Left lung (tissue), 14 donors: ENCODE measurements at places on chromosomes 6 and 20.

DNA sequence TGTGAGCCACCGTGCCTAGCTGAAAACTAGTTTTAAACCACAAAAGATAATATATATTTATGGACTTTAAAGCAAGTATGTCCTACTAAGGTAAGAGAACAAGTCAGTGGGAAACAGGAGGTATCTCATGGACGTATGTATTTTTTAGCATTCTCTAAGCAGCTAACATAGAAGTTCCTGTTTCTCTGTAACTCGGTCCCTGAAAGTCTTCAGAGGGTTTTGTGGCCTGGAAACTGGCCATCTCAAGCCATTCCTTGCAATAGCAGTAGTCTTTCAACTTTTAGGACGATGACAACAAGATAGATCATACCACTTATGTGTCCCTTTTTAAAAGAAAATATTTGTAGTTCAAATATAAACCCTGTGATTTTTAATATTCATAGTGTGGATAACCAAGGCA lies 95.6 kb upstream of the RALGAPA2 start:
- no peak overlapping the region for H3K27ac ChIP-seq
- no peak overlapping the region for H3K4me3 ChIP-seq
- no peaks in the 10 kb centered on the region for H3K27me3 ChIP-seq
- no peaks in the 10 kb centered on the region for H3K4me1 ChIP-seq
- no peaks in the 10 kb centered on the region for H3K36me3 ChIP-seq
- DNase-seq: no peak

DNA sequence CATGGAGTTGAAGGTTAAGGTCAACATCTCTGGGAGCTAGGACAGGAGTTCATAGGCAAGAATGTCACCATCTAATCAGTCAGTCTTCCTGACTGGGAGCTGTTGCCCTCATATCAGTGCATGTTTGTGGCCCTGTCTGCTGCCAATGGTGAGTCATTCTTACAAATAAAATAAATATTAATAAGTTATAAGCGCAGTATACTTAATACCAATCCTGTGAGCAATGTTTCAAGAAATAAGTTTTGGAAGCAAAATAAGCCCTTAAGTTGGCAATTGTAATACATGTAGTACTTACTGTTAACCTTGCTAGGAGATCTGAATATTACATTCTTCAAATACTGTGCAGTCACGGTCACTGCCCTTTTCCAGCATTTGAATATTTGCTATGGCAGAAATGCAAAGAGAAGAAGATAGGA lies 20.2 kb upstream of the MDGA1 start:
- no peak overlapping the region for H3K27ac ChIP-seq
- H3K4me3 ChIP-seq: no peak overlapping the region
- no peak for DNase-seq

- no peak for DNase-seq
- H3K4me3 ChIP-seq: peak overlapping the region; percentile 77
- peaks cover 13% of the 10 kb centered on the region for H3K4me1 ChIP-seq
- H3K27me3 ChIP-seq: no peaks in the 10 kb centered on the region
- H3K36me3 ChIP-seq: peaks cover 24% of the 10 kb centered on the region
Observed at GRCh38 chr6:33418690-33419291, 884 bp upstream of the CUTA start.

DNA sequence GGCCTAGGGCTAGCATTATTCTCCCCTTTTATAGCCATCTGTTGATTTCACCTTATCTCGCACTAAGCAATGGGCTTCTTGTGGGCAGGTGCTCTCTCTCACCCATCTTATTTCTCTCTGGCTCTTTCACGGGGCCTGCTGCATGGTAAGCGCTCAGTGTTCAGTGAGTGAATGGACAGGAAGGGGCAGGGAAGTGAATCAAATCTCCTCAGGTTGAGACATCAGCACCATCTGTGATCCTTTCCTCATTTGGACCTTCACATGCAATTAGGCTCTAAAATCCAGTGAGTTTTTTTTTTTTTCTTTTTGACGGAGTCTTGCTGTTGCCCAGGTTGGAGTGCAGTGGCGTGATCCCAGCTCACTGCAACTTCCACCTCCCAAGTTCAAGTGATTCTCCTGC lies 76.5 kb upstream of the EZR start:
- no peak overlapping the region for H3K4me3 ChIP-seq
- no peaks in the 10 kb centered on the region for H3K36me3 ChIP-seq
- DNase-seq: no peak
- H3K27me3 ChIP-seq: no peaks in the 10 kb centered on the region

GRCh38 chr6:159606786-159607185 lies 86.3 kb downstream of the SOD2 start:
- no peak overlapping the region for H3K4me3 ChIP-seq
- no peaks in the 10 kb centered on the region for H3K4me1 ChIP-seq
- DNase-seq: no peak
- no peaks in the 10 kb centered on the region for H3K36me3 ChIP-seq
- H3K27ac ChIP-seq: no peak overlapping the region

- H3K36me3 ChIP-seq: peaks cover 22% of the 10 kb centered on the region
- H3K27me3 ChIP-seq: peaks cover 71% of the 10 kb centered on the region
- H3K4me1 ChIP-seq: peaks cover 7% of the 10 kb centered on the region
- H3K27ac ChIP-seq: no peak overlapping the region
- DNase-seq: no peak
Observed at GRCh38 chr20:3247638-3248037, 8.6 kb upstream of the SLC4A11 start.

DNA sequence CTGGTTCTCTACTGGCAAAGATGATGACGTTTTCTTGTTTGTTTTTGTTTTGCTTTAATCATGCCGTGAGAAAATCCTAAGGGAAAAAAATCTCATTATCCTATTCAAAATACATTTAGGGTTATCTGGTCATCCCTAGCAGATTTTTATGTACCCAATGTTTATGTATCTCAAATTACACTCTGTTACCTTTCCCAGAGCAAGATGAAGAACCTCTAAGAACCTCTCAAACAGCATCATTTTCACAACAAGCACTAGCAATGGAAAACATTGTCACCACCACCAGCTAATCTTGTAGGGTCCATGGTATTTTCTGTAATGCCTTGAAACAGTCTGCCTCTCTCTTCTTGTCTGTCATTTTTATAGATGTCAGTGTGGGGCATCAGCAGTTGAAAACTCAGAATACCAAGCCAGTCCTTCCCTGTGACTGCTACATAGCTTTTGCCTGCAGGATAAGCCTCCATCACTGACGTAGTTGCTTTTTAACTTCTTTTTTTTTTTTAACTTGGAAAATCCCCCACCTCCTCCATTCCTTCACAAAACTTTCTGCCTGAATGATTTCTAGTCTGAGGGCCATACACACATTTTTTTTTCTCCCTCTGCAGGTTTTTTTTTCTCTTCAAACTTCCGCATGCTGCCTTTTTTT lies 2.4 kb upstream of the SNAP25 start:
- no peak overlapping the region for H3K4me3 ChIP-seq
- no peak for DNase-seq
- no peak overlapping the region for H3K27ac ChIP-seq

DNA sequence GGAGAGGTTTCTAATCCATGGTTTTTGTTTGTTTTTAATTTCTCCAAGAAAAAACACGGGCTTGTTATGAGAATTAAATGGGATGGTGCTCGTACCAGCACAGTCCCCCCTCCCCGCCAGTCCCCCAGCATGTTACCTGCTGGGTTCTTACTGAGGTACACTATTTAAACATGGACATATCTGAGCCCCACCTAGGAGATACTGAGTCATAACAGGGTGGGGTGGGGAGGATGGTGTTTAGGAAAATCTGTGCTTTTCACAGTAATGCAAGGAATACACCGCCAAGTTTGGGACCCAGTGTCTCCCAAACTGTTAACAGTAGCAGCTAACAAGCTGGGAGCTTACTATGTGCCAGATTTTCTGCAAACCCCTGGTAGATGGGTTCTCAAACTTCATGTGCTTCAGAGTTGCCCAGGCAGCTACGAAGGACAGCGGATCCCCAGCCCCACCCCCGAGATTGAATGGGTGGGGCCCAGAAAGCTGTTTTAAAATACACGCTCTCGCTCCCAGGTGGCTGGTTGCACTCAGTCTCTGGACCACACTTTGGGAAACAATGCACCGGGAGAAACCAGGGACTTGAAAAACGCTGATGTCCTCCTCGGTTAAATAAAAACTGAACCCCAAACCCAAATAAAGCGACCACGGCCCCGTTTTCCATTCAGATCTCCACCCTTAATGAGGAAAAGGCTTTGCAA lies 995 bp downstream of the ZFP64 start:
- DNase-seq: no peak
- H3K4me3 ChIP-seq: peak overlapping the region; percentile 97
- peaks cover 12% of the 10 kb centered on the region for H3K36me3 ChIP-seq
- no peaks in the 10 kb centered on the region for H3K27me3 ChIP-seq

- H3K4me3 ChIP-seq: no peak overlapping the region
- no peaks in the 10 kb centered on the region for H3K36me3 ChIP-seq
- peaks cover 25% of the 10 kb centered on the region for H3K27me3 ChIP-seq
Observed at GRCh38 chr6:30130887-30131862, 4.8 kb upstream of the TRIM40 start.

GRCh38 chr6:28896505-28897368 lies 27.0 kb downstream of the TRIM27 start:
- DNase-seq: peak; percentile 55
- H3K4me1 ChIP-seq: peaks cover 3% of the 10 kb centered on the region
- peak overlapping the region; percentile 53 for H3K4me3 ChIP-seq
- no peaks in the 10 kb centered on the region for H3K36me3 ChIP-seq

- peaks cover 10% of the 10 kb centered on the region for H3K4me1 ChIP-seq
- no peak overlapping the region for H3K27ac ChIP-seq
- no peaks in the 10 kb centered on the region for H3K27me3 ChIP-seq
- no peak for DNase-seq
- H3K4me3 ChIP-seq: no peak overlapping the region
Observed at GRCh38 chr6:98944598-98945081, 3.1 kb downstream of the FBXL4 start.

GRCh38 chr20:62942456-62942855 lies 4.5 kb downstream of the GID8 start:
- peaks cover 13% of the 10 kb centered on the region for H3K4me1 ChIP-seq
- H3K36me3 ChIP-seq: peaks cover 67% of the 10 kb centered on the region
- no peaks in the 10 kb centered on the region for H3K27me3 ChIP-seq
- no peak for DNase-seq
- no peak overlapping the region for H3K4me3 ChIP-seq
- no peak overlapping the region for H3K27ac ChIP-seq

- H3K27me3 ChIP-seq: no peaks in the 10 kb centered on the region
- peak overlapping the region; percentile 64 for H3K4me3 ChIP-seq
- no peak for DNase-seq
- peaks cover 85% of the 10 kb centered on the region for H3K4me1 ChIP-seq
- peak overlapping the region; percentile 91 for H3K27ac ChIP-seq
- peaks cover 8% of the 10 kb centered on the region for H3K36me3 ChIP-seq
Observed at GRCh38 chr6:42047213-42047590, 3.1 kb upstream of the TAF8 start.

GRCh38 chr6:163525926-163526325 lies 111.4 kb downstream of the QKI start:
- no peak overlapping the region for H3K4me3 ChIP-seq
- no peaks in the 10 kb centered on the region for H3K27me3 ChIP-seq
- H3K4me1 ChIP-seq: peaks cover 22% of the 10 kb centered on the region
- H3K36me3 ChIP-seq: peaks cover 3% of the 10 kb centered on the region

DNA sequence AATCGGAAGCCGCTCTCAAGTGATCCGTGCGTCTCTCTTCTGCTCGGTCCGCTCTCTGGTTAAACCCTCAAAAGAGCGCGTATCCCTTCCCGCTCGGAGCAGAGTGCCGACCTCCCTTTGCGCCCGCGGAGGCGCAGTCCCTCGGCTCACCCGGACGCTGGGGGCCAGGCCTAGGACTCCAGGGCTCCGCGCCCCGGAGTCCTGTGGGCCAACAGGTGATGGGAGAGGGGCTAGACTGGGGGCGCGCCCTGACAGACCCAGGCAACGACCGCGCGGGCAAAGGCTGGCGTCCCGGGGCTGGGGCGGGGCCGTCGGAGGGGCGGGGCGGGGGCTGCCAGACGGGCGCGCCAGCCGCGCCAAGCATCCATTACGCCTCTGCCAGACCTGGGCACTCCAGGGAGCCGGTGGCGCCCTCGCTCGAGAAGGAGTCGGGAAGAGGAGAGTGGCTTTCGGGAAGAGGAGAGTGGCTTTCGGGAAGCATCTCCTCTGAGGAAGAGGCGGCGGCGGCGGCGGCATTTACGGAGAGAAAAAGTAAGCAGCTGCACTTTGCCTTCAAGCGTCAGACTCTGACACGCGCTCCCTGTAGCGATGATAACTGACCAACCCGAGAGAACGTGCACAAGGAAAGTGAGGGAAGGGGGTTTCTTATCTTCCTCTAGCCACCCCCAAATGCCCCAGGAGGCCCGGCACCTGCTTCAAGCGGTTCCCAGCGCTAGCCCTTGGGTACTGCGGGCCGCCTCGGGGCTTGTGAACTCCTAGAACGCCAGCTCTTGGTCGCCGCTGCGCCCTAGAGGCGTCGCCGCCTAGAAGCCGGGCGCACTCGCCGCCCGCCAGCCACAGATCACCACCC lies 2.6 kb downstream of the EPHA7 start:
- peak; percentile 72 for DNase-seq
- H3K36me3 ChIP-seq: no peaks in the 10 kb centered on the region
- peaks cover 43% of the 10 kb centered on the region for H3K4me1 ChIP-seq

- H3K27ac ChIP-seq: no peak overlapping the region
- H3K4me3 ChIP-seq: no peak overlapping the region
- no peaks in the 10 kb centered on the region for H3K27me3 ChIP-seq
Observed at GRCh38 chr20:38941726-38942389, 15.6 kb downstream of the FAM83D start.

- DNase-seq: no peak
- H3K4me1 ChIP-seq: no peaks in the 10 kb centered on the region
- no peak overlapping the region for H3K4me3 ChIP-seq
- H3K27me3 ChIP-seq: no peaks in the 10 kb centered on the region
- H3K27ac ChIP-seq: no peak overlapping the region
Observed at GRCh38 chr6:38305995-38306681, 333.6 kb downstream of the BTBD9 start.

DNA sequence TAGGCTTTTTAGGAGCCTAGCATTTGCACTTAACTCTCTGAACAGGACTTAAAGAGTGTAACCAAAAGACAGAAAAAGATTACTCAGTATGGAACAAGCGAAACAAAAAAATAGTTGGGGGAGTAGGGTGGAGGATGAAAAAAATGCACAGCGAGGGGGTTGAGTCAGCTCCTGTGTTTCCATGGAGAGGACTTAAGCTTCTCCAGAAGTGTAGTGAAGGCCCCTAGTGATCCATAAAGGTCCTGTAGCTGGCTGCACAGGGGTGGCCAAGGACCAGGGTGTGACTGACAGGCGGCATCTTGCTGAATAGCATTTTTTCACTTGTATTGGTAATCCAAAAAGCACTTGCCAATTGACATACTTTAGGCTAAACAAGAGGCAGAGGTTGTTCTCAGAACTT lies 533.9 kb downstream of the RFPL4B start:
- no peaks in the 10 kb centered on the region for H3K27me3 ChIP-seq
- no peak overlapping the region for H3K4me3 ChIP-seq
- H3K36me3 ChIP-seq: no peaks in the 10 kb centered on the region

DNA sequence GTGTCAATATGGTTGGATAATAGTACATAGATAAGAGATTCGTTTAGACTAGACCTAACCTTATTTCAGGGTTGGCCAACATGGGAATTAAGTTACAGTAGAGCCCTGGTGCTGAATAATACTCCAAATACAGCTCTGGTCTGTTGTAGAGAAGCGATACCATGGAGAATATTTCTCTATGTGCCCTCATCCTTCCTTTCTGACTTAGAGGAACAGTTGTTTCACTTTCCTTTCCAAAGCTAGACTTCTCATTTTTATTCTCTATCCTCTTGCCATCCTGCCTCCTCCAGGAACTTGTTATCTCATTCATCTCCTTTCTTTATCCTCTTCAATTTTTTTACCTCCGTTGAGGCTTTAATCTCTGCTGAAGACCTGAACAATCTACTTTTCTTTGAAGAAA lies 68.9 kb downstream of the EDN1 start:
- H3K36me3 ChIP-seq: no peaks in the 10 kb centered on the region
- no peaks in the 10 kb centered on the region for H3K27me3 ChIP-seq
- no peaks in the 10 kb centered on the region for H3K4me1 ChIP-seq
- DNase-seq: no peak
- no peak overlapping the region for H3K27ac ChIP-seq
